Neuronal stem cell (in vitro differentiated cells): ENCODE measurements at places on chromosomes 1 and 21.

DNA sequence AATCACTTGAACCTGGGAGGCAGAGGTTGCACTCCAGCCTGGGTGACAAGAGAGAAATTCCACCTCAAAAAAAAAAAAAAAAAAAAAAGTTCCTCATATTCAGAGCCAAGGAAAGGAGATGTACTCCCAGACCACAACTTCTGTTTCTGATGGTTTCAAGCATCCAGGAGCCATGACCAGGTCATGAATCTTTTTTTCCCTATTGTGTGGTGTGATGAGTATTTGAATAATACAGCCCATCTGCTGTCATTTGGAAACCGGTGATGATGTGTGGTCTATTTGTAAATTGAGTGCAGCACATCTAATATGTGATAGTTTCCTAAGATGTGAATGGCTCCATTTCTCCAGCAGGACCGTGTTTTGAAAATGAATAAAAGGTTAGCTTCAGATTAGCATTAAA, 18.6 kb downstream of the PIK3CD start:
- no peak for DNase-seq

GRCh38 chr1:206725109-206725963, 40.6 kb downstream of the MAPKAPK2 start:
- DNase-seq: peak; percentile 32

DNA sequence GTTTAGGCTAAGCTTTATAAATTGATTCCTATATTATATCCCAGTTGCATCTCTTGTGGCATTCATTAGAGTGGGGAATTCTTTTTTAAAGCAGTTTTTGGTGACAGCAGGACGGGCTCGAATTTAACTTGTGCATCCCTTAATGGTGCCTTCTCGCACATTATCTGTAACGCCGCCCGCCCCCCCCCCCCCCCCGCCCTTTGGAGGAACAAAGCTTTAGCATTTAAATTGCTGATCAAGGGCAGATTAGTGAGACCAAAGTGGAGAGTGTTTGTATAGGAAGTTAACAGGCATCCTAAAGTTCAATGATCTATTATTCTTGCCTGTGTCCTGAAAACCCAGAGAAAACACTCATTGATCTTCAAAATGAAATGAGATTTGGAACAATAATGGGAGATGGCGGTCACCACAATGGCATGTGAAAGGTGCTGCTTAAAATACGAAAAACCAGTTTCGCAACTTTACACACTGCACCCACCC, 2.2 kb downstream of the LMO4 start:
- no peak for DNase-seq

- DNase-seq: no peak
Observed at GRCh38 chr1:178885869-178886268, 15.0 kb upstream of the ANGPTL1 start.

DNA sequence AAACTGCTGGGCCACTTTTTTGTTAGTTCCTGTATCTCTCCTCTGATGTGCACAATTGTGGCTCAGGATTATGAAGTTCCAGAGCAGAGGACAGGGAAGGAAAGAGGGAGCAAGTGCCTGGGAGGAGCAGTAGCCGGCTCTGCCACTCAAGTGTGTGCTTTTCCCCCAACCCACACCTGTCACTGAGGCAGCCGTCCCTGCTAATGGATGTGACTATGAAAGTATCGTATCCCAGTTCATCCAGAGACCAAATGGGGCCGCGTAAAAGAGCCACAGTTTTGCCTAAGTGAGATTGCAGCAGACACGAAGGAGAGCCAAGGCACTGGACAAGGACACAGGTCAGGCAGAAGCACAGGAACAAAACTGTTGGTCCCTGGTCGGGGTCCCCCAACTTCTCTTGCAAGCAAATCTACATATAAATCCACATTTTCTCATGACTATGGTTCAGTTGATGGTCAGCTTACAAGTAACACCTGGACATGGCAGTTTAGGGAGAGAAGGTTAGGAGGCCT, 204.7 kb downstream of the RHOU start:
- DNase-seq: no peak

DNA sequence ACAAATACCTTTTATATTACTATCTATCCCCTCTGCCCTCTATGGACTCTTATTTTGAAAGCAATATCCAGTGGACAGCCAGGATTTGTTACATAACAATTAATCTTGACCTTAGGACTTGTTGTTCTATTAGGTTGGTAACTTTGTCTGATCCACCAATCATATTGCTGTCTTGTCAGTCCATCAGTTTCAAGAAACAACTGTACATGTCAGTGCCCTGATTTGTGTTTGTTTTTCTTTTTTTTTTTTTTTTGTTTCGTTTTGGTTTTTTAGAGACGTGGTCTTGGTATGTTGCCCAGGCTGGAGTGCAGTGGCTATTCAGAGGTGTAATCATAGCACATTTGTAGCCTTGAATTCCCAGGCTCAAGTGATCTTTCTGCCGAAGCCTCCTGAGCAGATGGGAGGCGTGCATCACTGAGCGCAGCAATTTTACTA, 1.5 kb upstream of the SCP2 start:
- no peak for DNase-seq

- DNase-seq: no peak
Observed at GRCh38 chr1:50739125-50739524, 220.9 kb downstream of the FAF1 start.

GRCh38 chr21:41294548-41295231, 21.9 kb upstream of the FAM3B start:
- DNase-seq: no peak

GRCh38 chr1:114482585-114482984, 28.4 kb downstream of the TRIM33 start:
- no peak for DNase-seq

GRCh38 chr1:200096774-200097173, 69.3 kb downstream of the NR5A2 start:
- no peak for DNase-seq

DNA sequence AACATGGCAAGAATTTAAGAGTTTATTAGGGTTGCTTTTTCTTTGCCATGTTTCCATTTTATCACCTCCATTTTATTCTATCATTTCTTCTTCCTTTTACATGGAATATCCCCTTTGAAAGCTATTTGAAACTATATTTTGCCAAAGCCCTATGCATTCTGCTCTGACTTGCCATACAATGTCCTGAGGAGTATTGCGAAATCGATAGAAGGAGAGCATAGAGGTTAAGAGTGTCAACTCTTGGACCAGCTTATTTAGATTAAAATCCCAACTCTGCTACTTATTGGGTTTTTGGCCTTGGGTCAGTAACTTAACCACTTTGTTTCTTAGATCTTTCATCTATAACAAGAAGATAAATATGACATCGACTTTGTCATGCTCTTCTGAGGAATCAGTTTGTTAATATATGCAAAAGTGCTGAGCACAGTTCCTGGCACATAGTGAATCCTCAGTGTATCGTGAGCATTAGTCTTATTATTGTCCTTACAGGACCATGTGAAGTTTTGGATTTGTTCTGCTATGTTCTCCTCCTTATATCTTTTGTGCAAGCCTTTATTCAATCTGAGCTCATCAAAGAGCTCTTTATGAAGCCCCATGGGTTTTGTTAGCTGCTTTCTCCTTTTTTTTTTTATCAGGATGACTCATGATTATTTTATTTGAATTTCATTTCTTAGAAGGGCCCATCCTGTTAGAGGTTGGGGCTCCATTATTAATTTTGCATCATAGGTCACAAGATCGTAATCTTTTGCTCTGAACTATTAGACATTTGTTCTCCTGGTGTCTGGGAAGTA, 17.6 kb downstream of the ACKR1 start:
- DNase-seq: no peak

GRCh38 chr1:23809751-23810171, 9.2 kb upstream of the GALE start:
- no peak for DNase-seq

DNA sequence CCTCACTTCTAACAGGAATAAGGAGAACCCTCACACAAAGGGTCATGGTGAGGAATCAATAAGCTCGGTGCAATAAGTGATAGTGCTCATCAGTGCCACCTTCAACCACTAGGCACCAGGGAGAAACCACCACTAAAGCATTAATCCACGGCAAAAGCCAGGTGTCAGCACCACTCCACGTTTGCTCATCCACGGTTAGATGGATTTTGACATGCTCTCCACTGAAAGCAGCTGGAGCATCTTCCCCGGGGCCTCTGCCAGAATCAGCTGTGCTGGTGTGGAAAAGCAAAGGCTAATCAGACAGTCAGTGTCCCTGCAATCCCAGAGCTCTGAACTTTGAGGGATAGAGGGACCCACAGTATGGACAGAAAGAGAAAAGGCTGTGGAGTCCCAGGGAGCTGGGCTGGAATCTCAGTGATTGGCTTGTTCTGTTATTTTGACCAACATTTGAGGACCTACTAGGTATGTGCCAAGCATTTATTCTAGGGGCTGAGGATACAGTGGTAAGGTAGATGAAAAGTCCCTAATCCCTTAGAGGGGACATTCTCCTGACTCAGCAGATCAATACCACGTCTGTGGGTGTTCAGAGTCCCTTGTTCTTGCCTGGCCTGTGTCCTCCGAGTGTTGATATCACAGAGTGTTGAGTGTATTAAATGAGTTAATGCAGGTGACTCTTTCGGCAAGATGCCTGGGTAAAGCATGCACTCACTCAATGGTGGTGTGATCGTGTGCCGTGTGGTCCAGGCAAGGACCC, 41.3 kb downstream of the FHAD1 start:
- no peak for DNase-seq

DNA sequence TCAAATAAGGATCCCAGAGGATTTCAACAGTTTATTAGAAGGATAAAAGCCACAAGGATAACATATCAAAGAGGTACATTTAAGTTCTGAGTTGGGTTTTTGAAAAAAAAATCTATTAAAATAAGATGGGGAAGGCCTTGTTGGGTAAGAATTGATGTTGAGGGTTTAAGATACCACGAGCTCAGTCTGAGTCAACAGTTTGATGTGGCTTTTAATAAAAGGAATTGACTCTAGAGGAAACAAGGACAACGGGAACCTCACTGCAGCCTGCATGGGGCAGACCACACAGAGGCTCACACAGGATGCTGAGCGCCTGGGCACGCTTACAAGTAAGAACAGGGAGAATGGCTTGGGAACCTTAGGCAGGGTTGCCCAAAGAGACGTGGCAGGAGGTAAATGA, 107.5 kb downstream of the TIAM1 start:
- no peak for DNase-seq
